ENCODE measurements at places on chromosomes 1 and 21. TPM values are rescaled to one million over a fixed set of nuclear protein-coding genes. Genes with fewer than 3 reads are reported as not detected.

DNA sequence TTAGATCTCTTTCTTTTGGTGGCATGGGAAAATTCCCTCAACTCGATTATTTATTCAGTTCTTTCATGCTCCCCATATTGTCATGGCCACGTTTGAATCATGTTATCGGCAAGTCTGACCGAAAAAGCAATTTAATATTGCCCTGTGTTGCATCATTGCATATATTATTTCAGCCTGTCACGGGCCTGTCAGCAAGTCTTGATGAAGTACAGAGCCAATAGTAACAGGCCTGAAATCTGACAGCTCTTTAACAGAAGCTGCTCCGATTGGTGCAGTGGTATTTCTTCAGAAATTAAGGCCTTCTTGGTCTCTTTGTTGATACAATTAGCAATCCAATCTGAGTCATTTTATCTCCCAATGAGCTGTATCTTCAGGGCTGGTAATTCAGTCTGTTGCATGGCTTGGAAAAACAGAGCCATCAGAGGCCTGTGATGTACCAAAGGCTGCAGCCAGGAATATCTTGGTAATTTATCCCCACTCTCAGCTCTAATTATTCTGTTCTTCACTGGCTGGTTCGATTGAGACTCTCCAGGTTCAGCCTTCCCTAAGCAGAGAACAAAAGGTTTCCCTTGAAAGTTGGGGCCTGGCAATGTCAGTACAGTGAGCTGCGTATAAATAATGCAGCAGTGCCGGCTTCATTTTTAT lies 149.5 kb downstream of the FGGY start:
- peak; percentile 3 for DNase-seq

S100B gene
- total RNA-seq, result 0.60 TPM

GRCh38 chr21:44927587-44928461 lies 7.1 kb upstream of the ITGB2 start:
- DNase-seq, result no peak

- peak; percentile 15 for DNase-seq
Measured at GRCh38 chr1:71919811-71920509, 362.4 kb downstream of the NEGR1 start.

PWP2 gene
- 9.8 TPM for total RNA-seq

DNA sequence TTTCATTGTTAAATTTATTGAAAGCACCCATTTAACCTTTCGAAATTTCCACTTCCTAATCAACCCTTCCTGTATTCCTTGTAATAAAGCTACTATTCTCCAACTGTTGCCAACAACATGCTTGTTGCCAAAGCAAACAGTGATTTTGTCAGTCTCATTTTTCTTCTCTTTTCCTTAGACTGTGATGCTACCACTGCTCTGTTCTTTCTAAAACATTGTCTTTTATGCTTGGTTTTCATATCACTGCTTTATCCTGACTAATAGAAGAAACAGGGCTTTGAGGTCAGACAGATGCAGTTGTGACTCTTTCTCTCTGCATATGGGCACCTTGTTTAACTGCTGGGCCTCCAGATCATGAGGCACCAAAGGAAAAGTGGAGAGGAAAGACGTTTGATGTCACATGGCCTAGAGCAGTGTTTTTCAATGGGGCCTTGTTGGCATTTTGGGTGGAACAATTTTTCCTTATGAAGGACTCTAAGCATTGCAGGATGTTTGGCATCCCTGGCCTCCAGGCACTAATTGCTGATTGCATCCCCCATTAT lies 56.1 kb downstream of the HMCN1 start:
- no peak for DNase-seq

FCRL1 gene
- not detected for total RNA-seq

PPIE gene
- total RNA-seq, result 50.8 TPM

GRCh38 chr21:27505516-27505915 lies 538.6 kb upstream of the ADAMTS5 start:
- no peak for DNase-seq

- DNase-seq, result no peak
Measured at GRCh38 chr1:67886076-67886475, 52.8 kb upstream of the GNG12 start.

- peak; percentile 33 for DNase-seq
Measured at GRCh38 chr1:245549996-245550719, 395.4 kb downstream of the KIF26B start.

DNA sequence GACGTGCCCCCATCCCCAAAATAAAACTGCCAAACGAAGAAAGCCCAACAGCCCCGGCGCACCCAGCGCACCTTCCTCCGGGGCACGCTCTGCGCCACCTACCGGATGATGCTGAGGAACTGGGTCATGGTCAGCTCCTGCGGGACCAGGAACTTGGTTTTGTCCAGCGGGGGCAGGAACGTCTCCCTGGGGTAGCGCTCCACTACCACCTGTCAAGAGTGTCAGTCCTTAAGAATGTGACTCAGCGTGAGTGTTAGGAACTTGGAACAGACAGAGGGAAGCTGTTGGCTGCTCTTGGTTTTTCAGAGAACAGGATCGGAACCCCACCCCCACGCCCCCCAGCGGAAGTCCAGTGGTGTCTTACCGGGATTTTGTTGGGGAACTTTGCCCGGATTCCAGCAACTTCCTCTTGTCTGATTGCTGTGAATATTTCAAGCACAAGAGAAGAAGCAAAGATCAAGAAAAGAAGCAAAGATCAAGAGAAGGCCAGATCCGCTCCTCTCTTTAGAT lies 431 bp downstream of the MAP1LC3C start:
- peak; percentile 60 for DNase-seq

Data from neural progenitor cell (in vitro differentiated cells).